ENCODE measurements at places on chromosomes 3 and 15. TPM values are rescaled to one million over a fixed set of nuclear protein-coding genes. Genes with fewer than 3 reads are reported as not detected.

CHRM5 gene
- not detected for total RNA-seq

PLIN1 gene
- total RNA-seq, result not detected

DCLK3 gene
- not detected for total RNA-seq

RNU5B-1 gene
- 36.1 TPM for total RNA-seq

IL17RE gene
- total RNA-seq, result 2.7 TPM

CSTA gene
- total RNA-seq, result not detected

GMPS gene
- total RNA-seq, result 92.1 TPM

CPNE9 gene
- total RNA-seq, result 0.25 TPM

SLC7A14 gene
- total RNA-seq, result not detected

CA12 gene
- not detected for total RNA-seq

CIAO2A gene
- 77.7 TPM for total RNA-seq

CD200 gene
- 4.0 TPM for total RNA-seq

SLC9C1 gene
- total RNA-seq, result not detected

DNA sequence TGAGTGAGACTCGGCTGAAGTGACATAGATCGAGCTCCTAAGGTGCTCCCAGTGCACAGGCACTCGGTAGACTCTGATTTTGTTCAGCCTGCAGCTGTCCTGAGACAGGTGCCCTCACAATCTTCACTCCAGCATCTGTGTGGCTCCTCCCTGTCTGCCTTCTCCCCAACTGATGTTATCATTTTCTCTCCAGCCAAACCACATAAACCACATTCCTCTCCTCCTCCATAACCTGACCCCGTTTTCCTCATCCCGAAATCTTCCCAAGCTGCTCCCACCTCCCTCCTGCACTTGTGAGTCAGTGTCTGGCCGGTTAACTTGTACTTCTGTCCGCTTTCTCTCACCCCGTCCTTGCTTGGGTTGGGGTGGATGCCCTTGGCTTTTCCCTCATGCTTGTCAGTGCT, 93.3 kb upstream of the HACD2 start:
- no peak overlapping the region for H3K4me3 ChIP-seq
- H3K36me3 ChIP-seq, result no peaks in the 10 kb centered on the region
- no peaks in the 10 kb centered on the region for H3K4me1 ChIP-seq

DNA sequence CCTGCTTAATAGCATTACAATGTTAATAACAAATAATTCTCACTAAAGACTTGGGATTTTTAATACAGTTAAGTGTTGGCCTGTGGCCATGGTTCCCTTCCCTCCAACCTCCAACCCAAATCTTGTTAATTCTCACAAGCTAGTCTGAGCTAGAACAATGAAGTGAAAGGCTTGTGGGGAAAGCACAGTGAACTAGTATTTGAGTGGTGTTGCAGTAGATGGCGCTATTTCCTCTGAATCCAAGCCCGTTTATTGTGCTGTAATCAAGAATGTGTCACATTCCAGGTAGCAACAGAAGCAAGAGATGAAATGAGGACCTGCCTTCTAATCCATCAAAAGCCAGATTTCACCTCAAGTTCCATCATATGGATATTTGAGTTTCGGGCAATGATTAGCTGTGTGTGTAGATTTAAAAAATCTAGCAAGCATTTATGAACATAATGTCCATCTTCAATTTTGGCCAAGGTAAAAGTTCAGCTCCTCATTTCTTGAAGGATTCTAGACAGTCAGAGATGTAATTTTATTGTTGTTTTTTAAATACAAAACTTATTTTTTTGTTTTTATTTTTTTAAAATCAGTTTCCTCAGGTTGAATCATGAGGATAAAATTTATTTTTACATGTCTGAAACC, 160.7 kb downstream of the SQOR start:
- DNase-seq, result peak; percentile 25
- H3K27ac ChIP-seq, result no peak overlapping the region
- H3K27me3 ChIP-seq, result peaks cover 11% of the 10 kb centered on the region
- H3K36me3 ChIP-seq, result no peaks in the 10 kb centered on the region
- no peak overlapping the region for H3K4me3 ChIP-seq

GRCh38 chr3:197802779-197803459, 11.9 kb downstream of the LRCH3 start:
- H3K36me3 ChIP-seq, result peaks cover 5% of the 10 kb centered on the region
- no peak overlapping the region for H3K4me3 ChIP-seq
- DNase-seq, result no peak
- peaks cover 44% of the 10 kb centered on the region for H3K4me1 ChIP-seq
- H3K27me3 ChIP-seq, result no peaks in the 10 kb centered on the region
- no peak overlapping the region for H3K27ac ChIP-seq

- H3K4me3 ChIP-seq, result no peak overlapping the region
- H3K27me3 ChIP-seq, result no peaks in the 10 kb centered on the region
- no peak overlapping the region for H3K27ac ChIP-seq
- H3K36me3 ChIP-seq, result no peaks in the 10 kb centered on the region
Observed at GRCh38 chr15:76158815-76159214, 99.0 kb downstream of the TMEM266 start.

DNA sequence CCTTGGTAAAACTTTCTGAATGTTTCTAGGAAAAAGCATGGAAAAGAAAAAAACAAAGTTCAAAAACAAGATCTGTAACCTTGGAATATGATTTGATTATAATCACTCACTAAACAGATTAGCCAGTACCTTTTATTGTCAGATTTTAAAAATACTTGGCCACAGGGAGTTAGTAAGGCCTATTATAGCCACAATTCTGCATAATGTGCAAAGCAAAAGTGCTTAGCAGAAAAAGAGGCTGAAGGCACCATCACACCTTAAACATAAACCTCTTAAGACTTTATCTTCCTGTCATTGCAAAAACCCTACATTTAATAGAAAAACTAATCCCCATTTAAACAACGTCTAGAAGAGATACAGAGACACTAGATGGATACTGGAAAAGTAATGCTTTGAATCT, 41.8 kb downstream of the CHSY1 start:
- H3K27me3 ChIP-seq, result no peaks in the 10 kb centered on the region
- DNase-seq, result no peak
- peaks cover 32% of the 10 kb centered on the region for H3K36me3 ChIP-seq
- H3K27ac ChIP-seq, result no peak overlapping the region
- peaks cover 82% of the 10 kb centered on the region for H3K4me1 ChIP-seq

GRCh38 chr3:198092276-198092675, 132.3 kb downstream of the LMLN start:
- no peak overlapping the region for H3K4me3 ChIP-seq
- peaks cover 2% of the 10 kb centered on the region for H3K36me3 ChIP-seq
- no peak for DNase-seq

GRCh38 chr3:186802701-186803100, 3.6 kb downstream of the RFC4 start:
- peaks cover 69% of the 10 kb centered on the region for H3K4me1 ChIP-seq
- H3K27me3 ChIP-seq, result no peaks in the 10 kb centered on the region

DNA sequence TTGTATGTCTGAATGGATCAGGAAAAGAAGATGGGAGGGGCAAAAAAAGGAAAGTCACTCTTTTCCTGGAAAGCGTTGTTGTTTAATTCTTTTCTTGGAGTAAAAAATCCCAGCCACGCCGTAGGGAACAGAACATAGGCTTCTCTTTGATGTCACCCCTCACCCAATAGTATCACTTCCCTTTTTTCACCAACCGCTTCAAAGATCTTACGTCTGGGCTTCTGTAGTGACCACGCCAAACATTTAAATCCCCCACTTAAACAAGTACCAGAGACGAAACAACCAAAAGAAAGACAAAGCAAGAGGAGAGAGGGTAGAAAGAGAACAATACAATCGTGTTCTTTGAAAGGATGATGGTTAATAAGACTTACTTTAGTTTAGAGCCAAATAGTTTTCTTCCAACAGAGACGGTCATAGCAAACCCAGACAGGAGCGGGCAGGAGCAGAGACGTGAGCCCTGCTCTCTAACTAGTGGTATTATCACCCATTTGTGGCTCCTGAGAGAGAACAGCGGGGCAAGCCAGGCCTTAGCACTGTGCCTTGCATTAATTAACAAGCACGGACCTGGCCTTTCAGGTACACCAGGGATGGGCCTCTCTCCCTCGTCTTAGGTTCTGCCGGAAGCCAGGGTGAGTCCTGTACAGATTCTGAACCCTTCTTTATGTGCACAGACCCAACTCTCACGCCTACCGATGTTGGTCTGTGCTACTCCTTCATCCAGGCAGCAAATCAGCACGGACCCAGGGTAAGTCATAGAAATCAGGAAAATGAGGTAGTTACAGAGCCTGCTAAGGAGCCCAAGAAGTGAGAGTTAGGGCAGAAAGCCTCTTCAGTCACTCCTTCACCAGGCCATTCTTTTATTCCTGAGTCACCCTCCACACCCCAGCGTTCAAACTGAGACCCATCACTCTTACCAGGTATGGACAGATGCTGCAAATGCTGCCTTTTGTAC, 28.2 kb upstream of the BCL6 start:
- peak overlapping the region; percentile 56 for H3K27ac ChIP-seq
- H3K36me3 ChIP-seq, result peaks cover 13% of the 10 kb centered on the region
- no peak for DNase-seq
- H3K4me1 ChIP-seq, result peaks cover 69% of the 10 kb centered on the region
- no peak overlapping the region for H3K4me3 ChIP-seq

DNA sequence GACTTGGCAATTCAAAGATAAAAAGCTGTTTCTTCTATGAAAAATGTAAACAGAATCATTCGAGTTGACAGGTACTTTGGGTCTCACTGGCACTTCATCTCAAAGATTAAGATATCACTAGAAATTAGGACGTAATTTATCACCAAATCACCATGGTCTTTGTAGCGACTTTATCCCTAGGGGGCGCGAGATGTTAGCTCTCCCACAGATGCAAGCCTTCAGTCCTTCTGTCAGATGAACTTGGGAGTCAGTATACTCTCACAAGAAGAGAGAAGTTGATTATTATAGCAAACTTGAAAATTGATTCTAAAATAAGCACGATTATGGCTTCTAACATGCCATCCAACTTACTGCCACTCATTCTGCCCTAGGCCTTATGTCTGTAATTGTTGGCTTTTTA, 150.3 kb downstream of the ALCAM start:
- no peaks in the 10 kb centered on the region for H3K27me3 ChIP-seq
- H3K4me1 ChIP-seq, result peaks cover 2% of the 10 kb centered on the region
- H3K4me3 ChIP-seq, result no peak overlapping the region
- no peak overlapping the region for H3K27ac ChIP-seq
- DNase-seq, result no peak

GRCh38 chr3:141539431-141540187, 52.8 kb downstream of the RASA2 start:
- H3K36me3 ChIP-seq, result peaks cover 69% of the 10 kb centered on the region
- no peak overlapping the region for H3K4me3 ChIP-seq
- no peak for DNase-seq
- H3K27me3 ChIP-seq, result no peaks in the 10 kb centered on the region

DNA sequence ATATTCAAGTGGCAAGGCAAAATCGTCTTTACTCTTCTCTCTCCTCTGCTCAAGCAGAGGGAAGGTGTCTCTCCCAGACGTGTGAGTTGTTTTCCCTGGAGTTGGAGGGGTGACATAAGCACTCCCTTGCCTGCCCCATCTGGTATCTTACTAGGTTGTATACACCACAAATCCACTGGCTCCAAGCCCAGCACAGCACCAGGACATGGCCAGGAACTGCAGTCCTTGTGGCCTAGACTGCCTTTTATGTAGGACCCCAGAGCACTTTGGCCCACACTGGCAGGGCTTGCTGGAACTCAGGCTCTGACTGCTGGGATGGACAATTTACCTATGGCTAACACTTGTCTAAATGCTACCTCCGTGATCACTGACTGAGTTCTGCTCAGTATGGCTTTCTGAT, 34.0 kb downstream of the DZIP3 start:
- H3K27ac ChIP-seq, result no peak overlapping the region
- peaks cover 8% of the 10 kb centered on the region for H3K36me3 ChIP-seq
- no peak for DNase-seq
- H3K4me3 ChIP-seq, result no peak overlapping the region
- H3K4me1 ChIP-seq, result no peaks in the 10 kb centered on the region

GRCh38 chr15:56490461-56490860, 25.5 kb upstream of the MNS1 start:
- no peak overlapping the region for H3K27ac ChIP-seq
- H3K4me1 ChIP-seq, result peaks cover 16% of the 10 kb centered on the region
- H3K4me3 ChIP-seq, result no peak overlapping the region
- no peaks in the 10 kb centered on the region for H3K36me3 ChIP-seq
- no peak for DNase-seq
- H3K27me3 ChIP-seq, result peaks cover 5% of the 10 kb centered on the region

- H3K4me1 ChIP-seq, result no peaks in the 10 kb centered on the region
- peaks cover 6% of the 10 kb centered on the region for H3K27me3 ChIP-seq
- no peak overlapping the region for H3K4me3 ChIP-seq
- H3K27ac ChIP-seq, result no peak overlapping the region
- DNase-seq, result no peak
Observed at GRCh38 chr15:47972738-47973137, 148.1 kb upstream of the SLC24A5 start.
